PC-9 (cell line): ENCODE measurements at places on chromosomes 3 and 15. TPM values are rescaled to one million over a fixed set of nuclear protein-coding genes. Genes with fewer than 3 reads are reported as not detected.

The TMEM266 gene
- total RNA-seq: 0.38 and 0.41 TPM in 2 replicates

The ADGRG7 gene
- not detected in 2 replicates for total RNA-seq

The XCR1 gene
- total RNA-seq: 0.13 and 0.18 TPM in 2 replicates

- no peak for DNase-seq
These were observed 41.9 kb downstream of the CCDC12 start for GRCh38 chr3:46934498-46935167.

GRCh38 chr3:99637016-99637367 lies 1.4 kb upstream of the COL8A1 start:
- peak; percentile 38 for DNase-seq

The AGTR1 gene
- total RNA-seq: not detected in 2 replicates
